ENCODE measurements at places on chromosomes 11 and 22.

DNA sequence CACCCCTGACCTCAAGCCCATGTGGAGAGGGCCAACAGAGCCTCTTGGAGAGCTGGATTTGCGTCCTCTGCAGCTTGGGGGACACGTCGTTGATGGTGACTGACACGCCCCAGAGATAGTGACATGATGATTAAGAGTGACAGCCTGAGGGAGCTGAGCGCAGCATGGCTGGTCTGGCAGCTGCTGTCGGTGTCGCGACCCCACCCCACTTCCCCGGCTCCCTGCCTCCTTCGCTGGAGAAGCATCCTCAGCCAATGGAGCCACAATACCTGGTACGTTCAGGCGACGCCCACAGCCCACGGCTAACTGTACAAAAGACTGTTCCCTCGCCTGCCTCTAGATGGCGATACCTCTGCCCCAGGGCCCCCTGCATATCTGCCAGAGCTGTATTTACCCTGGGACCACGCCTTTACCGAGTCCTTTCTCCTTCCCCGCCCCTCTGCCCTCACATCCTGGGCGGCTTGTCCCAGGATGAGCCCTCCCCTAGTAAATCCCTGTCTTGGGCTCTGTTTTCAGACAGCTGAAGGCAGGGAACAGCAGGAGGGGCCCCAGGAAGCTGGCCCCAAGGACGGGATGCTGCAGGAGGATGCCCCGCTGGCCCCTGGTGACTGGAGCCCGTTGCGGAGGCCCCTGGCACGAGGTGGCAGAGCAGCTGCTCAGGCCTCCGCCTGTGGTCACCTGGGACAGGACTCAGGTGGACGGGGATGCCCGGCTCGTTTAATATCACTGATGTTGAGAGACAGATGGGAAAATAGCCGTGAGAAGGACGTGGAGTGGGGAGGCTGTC, 90.6 kb downstream of the RPS6KA4 start:
- no peak for DNase-seq

GRCh38 chr11:70680781-70681281, 282.5 kb downstream of the CTTN start:
- no peak for DNase-seq

GRCh38 chr11:126834573-126834972, 166.0 kb downstream of the KIRREL3 start:
- no peak for DNase-seq

DNA sequence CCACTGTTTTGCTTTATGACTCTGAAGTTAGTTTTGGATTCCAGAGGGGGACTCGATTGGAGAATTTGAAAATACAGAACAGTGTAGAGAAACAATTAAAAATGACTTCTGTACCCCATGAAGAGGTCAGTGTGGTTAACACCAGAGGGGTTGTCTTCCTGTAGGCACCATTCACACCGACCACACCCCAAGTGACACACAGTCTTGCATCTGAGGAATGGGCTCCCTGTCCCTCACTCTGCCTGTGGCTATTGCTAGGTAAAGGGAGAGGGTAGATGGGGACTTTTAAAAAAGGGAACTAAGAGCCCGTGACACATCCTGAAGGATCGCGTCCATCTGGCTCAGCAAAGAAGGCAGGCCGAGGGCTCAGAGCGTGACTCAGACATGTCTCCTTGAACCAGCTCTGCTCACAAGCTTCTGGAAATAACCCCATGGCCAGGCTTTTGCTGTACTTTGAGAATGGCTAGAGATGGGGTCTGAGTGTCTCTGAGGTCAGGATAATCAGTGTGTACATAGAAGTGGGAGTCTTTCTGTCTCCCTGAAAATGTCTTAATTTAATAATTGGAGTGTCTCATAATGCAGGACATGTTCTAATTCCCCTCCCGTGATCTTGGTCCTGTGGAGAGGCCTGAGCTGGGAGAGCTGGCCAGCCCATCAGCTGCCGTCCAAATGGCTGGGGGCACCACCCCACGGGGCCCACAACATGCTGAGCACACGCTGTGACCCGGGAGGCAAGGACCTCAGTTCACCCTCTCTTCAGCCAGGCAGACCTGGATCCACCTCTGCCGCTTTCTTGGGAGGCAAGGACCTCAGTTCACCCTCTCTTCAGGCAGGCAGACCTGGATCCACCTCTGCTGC, 39.3 kb downstream of the SGSM1 start:
- DNase-seq: no peak

GRCh38 chr11:99192716-99193115, 172.0 kb downstream of the CNTN5 start:
- DNase-seq: no peak

DNA sequence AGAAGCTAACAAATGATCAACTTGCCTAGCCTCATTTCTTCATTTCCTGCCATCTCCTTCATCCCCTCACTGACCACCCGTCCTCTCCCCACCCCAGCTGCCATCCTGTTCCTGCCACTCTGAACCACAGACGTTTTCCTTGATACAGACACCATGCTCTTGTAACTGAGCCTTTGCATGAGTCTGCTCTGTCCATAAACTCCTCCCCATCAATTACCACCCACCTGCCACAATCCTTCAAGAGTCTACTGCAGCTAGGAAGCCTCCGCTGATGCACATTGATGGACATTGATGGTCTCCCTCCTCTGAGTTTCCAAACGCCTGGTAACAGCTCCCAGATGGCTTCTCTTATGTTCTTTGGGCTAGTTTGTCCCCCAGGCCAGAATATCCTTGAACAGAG, 193.8 kb downstream of the DBX1 start:
- no peak for DNase-seq

DNA sequence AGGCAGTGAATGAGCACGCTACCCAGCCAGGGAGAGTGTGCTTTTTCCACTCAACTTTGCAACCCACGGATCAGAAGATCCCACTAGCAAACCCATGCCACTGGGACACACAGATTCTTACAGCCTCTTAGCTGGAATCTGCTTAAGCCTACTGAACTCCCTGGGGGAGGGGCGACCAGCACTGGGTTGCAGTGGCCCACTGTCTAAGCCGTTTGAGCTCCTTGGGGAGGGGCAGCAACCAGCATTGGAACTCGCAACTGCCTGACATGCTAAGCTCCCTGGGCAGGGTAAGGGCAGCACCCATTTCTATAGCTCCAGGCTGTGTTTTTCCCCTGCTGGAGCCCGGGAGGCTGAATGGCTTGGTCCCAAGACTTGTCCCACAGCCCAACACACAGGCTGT, 99.6 kb downstream of the FAM168A start:
- no peak for DNase-seq

DNA sequence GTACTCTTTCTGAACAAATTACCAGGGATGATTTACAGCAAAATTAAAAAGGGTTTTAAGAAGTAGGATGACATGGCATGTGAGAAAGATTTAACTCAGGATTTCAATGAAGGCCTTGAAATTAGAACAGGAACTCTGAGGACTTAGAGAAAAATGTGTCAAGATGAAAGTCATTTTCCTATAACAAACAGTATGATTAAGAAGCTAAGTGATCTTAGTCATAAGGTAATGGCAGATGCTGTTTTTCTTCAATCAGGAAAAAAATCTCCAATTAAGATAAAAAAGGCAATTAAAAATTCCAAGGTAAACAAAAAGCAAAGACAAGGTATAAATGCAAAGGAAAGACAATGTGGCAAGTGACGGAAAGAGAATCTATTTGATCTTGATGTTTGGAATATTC, 73.5 kb downstream of the GAB2 start:
- no peak for DNase-seq

DNA sequence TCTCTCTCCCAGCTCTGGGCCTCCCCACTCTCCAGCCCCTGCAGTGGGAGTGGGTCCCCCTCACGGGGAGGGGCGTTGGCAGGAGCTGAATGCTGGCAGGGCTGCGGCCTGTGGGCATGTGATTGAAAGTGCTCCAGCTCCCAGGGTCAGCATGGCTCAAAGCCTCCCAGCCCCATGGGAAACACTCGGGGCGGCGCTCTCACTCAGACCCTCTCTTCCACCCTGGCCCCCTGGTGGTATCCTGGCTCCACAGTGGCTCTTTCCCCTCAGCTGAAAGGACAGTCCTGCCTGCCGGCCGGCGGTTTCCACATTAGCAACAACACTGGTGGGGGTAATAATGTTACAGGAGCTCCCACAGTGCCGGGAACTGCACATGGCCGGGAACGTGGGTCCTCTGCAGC, 35.5 kb downstream of the POLR3H start:
- no peak for DNase-seq

DNA sequence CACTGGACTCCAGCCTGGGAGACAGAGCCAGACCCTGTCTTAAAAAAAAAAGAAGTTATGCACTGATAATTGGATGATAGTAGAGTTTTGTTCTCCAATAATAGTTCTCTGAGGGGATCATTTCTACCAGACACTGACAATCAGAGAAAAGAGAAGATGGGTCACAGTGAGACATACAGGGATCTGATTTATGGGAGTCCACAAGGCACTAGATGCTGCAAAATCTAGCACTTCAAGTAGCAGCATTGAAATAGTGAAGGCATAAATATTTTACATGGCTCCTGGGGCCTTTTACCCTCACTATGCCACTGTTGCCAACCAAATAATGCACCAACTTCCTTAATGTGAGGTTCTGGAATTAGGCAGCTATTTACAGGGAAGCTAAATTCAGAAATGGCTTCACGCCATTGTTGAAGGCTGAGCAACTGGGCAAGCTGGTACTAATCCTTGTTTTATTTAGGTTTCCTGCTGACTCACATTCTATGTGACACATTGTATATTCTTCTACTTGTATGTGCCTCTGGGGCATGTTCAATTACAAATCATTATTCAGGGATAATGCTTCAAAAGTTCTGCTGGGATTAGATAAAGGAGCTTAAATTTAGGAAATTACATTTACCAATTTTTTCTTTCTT, 38.2 kb upstream of the ABTB2 start:
- DNase-seq: no peak

- DNase-seq: no peak
These were observed 124.5 kb upstream of the HSD17B12 start for GRCh38 chr11:43555816-43556611.

DNA sequence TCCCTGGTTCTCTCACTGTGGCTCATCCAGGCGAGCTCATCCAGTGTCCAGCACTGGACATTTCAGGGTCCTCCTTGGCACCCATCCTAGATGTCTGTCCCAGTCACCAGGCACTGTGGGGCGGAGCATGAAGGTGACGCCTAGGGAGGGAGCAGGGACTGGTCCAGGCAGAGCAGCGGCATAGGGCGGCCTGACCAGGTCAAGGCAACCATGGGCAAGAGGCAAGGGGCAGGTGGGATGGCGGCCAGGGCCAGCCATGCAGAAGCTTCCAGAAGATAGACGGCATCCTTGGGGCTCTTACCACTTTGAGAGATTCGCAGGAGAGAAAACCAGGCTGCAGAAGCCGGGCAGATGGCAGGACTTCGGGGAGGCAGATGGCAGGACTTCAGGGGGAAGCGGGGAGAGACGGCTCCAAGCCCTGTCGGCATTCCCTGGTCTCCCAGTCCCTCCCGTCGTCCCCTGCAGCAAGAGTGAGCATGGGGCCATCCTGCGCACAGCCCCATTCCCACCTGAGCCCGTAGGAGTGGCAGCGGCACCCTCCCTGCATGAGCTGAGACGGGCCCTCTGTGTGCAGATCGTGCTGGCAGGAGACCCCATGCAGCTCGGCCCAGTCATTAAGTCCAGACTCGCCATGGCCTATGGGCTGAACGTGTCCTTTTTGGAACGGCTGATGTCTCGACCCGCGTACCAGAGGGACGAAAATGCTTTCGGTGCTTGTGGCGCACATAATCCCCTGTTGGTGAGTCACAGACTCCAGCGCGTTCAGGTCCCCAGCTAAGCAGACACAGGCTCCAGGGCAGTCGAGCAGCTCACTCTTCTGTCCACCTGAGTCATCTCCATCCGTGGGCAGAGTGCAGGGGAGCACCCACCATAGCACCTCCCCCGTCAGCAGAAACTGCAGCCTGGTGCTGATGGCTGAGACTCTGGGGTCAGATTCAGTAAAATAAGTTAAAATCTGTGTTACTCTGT, 20.1 kb upstream of the PANX2 start:
- DNase-seq: no peak

GRCh38 chr22:43995057-43995685, 28.9 kb upstream of the PARVB start:
- no peak for DNase-seq

GRCh38 chr11:116498161-116498560, 274.6 kb downstream of the BUD13 start:
- no peak for DNase-seq

DNA sequence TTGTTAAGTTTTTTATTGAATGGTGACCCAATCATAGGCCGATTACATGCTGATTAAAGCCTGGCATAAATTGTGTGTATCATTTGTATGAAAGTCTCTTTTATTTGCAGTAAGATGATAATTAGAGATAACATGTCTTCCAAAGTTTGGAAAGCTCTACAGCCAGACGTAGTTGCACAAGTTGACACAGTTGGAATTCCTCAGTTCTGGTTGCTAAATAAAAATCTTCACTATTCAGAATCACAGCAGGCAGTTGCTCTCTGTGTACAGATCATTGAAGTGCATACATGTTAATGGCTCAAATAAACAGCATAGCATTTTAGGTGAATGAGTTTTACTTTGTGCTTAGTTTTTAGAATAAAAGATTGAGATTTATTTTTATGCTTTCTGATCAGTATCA, 69.5 kb downstream of the ARHGAP42 start:
- no peak for DNase-seq

GRCh38 chr11:100525635-100526034, 161.5 kb upstream of the ARHGAP42 start:
- DNase-seq: no peak

GRCh38 chr22:17422736-17423343, 53.6 kb downstream of the CECR2 start:
- no peak for DNase-seq

DNA sequence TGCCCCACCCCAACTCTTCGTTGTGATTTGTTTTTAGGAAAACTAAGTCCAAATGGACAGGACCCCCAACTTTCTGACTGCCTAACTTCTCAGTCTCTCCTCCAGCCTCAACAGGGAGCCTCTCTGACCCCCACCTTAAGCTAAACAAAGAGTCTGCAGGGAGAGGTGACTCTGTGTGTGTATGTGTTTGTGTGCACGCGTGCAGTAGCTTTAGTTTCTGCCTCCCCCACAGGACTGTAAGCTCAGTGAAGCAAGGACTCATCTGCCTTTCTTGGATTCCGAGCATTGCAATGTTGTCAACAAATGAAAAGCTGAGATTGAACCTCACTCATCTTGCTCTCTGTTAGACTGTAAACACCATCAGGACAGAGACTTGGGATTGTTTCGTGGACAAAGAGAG, 7.9 kb downstream of the SNAP29 start:
- DNase-seq: no peak

GRCh38 chr11:12235553-12235946, 125.2 kb downstream of the MICAL2 start:
- no peak for DNase-seq

DNA sequence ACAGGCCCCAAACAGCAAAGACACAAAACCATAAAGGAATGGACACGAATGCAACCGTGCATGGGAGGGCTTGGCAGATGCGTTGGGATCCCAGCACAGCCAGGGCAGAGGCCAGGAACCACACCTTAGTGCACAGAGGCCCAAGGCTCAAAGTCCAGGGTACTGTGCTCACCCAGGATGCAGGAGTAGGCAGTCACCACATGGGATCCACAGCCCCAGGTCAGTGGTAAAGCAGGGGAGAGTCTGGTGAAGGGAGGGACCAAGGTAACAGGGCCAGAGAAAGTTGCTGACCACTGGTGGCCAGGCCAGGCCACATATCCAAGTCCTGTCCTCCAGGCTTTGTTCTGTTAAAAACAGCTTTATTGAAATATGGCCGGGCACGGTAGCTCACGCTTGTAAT, 6.5 kb upstream of the CERK start:
- DNase-seq: no peak

GRCh38 chr22:36197514-36198146, 4.0 kb downstream of the APOL4 start:
- no peak for DNase-seq

GRCh38 chr11:107014871-107015270, 3.4 kb downstream of the GUCY1A2 start:
- no peak for DNase-seq
